T follicular helper cell (primary cell): ENCODE measurements at places on chromosomes 7 and 10.

GRCh38 chr10:116079355-116079754, 193.7 kb downstream of the GFRA1 start:
- no peak for DNase-seq

DNA sequence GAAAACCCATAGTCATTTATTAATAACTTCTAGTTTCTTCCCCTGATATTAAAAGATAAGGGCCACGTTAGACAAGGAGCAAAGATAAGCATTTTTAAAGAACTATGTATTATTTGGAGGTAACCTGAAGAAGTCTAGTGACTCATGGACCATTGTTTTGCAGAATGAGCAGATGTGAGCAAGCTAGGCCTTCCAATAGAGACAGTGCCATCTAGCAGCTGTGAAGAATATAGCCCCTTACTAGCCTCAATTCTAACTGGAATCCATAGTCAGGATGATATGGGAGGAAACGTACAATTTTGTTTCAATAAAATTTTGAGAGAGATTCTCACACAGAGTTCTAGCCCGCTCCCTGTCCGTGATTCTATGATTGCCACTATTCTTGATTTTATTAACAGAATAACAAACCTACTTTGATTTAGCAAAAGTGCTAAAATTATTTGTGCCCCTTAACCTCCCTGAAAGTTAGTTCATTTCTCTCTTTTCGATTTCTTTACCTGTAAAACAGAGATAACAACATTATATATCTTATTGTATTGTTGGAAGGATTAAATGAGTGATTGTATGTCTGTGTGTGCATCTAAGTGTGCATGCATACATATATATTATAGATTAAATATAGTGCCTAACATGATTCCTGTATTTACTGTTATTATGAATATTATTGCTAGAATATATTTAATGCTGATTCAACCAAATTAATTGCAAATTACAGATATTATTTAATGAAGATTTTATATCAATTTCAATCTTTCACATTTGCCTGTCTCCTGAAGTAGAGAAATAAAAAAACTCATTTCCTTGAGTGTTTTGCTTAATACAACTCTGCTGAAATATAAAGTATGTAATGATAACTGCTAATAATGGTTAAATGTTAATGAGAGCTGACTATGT, 22.7 kb downstream of the FAM237B start:
- DNase-seq: no peak

DNA sequence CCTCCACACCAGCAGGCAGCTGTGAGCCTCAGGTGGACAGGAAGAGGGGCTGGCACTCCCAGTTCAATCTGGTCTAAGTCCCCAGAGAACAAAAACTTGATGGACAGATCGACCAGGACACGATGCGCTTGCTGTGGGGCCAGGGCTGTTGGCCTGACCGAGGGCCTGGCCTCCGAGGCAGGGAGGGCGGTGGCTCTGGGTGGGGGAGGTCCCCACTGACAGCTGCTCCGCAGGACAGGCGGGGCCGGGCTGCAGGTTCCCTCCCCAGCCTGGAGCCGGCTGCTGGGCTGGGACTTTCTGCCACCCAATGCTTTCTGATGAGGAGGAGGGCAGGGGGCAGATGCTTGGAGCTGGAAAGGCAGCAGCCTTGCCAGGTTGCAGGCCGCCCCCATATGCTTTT, 37.4 kb upstream of the ADGRA1 start:
- no peak for DNase-seq

DNA sequence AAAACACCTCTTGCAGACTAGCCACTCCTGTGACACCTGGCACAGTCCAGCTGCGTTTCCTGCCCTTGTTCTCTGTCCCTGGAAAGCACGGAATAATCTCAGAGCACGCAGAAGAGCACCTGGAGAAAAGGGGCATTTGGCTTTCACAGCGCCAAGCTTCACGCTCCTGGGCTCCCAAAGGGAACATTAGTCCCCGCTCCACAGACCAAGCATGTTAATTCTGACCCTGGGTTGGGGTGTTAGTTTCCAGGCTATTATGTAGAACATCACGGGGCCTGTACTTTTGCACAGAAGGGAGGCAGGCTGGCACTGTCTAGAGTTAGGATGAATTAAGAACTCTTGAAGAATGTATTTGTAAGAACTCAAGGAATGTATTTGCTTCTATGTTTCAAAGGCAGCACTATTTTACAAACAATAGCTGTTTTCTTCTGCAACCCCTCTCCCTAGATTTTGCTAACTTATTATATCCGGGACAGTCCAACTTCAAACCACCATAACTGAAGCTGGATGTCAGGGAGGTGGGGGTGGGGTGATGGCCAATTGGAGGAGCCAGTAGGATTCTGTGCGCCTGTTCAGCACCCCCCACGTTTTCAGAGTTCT, 62.2 kb upstream of the TRIM8 start:
- no peak for DNase-seq

DNA sequence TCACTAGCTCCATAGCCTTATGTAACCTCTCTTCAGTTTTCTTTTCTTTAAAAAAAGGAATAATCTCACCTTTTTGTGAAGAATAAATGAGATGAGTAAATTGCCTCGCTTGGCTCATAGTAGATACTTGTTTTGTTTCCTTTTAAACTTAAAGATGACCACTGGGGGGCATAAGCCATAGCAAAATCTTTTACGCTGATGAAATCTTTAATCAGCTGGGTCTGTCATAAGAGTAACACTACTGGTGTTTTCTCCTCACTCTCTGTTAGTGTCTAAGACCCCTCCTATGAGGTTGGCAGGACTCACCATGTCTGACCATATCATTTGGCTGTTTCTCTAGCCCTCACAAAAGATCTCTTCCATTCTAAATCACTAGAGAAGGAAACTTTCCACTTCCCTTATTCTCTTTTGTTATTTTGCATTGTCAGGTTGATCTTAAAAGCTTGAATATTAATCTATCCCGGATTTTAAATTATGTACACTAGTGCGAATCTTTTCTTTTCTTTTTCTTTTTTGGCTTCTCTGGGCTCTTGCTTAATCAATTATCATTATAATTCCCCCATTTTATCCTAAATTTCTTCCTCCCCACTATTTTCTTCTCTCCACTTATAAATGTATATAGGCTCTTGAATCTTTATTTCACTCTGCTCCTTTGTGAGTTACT, 12.5 kb downstream of the STAG3 start:
- no peak for DNase-seq
